Amniotic stem cell (primary cell): ENCODE measurements at places on chromosomes 4 and X.

DNA sequence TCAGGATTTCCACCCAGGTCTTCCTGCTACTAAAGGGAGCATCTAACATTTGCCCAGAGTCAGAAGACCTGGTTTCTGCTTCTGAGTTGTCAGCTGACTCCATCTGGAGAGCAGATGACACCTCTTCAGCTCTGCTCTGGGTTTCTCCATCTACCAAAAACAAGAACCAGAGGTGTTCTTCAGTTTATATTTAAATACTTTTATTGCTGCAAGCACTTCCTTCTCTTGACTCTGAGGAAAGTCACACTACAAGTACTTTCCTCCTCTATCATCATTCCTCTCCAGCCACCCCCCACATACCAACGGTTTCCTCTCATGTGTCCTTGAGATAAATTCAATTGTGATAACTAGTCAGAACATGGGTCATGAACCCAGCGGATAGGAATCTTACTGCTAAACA, 88.4 kb downstream of the PPP3CA start:
- DNase-seq, result no peak

DNA sequence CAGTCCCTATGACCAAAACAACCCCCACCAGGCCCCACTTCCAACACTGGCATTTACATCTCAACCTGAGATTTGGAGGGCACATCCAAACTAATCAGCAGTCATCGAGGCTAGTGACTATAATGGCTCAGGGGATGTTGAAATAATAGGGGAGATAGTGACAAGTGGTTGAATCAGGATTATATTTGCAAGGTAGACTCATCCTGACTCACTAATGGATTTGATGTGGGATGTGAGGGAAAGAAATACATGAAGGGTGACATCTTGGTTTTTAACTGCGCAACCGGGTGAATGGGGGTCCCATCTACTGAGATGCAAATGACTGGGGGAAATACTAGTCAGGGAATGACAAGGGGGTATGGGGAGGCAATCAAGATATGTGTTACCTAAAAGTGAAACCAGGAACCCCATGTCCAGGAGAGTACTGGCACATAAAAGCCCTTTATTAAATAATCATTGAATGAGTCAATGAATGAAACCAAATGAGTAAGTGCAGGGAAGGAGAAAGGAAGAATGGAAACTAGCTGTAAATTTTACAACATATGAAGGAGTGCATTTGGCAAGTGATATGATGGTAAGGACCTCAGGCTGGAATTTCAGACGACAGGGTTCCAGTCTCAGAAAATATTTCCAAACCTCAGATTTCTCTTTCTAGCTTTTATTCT, 78.3 kb downstream of the PARM1 start:
- DNase-seq, result no peak

DNA sequence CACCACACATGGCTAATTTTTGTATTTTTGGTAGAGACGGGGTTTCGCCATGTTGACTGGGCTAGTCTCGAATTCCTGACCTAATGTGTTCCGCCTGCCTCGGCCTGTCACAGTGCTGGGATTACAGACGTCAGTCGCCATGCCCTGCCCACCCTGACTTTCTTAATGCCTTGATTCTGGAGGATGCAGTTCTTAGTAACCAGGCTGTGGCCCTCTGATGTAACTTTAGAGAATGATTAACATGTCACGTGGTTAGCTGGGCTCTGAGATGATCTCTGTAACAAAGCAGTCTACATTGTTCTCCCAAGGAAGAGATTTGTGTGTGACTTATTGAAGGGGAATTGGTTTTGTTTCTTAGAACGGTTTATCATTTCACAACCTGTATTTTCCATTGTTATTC, 30.6 kb downstream of the ANK2 start:
- no peak for DNase-seq

DNA sequence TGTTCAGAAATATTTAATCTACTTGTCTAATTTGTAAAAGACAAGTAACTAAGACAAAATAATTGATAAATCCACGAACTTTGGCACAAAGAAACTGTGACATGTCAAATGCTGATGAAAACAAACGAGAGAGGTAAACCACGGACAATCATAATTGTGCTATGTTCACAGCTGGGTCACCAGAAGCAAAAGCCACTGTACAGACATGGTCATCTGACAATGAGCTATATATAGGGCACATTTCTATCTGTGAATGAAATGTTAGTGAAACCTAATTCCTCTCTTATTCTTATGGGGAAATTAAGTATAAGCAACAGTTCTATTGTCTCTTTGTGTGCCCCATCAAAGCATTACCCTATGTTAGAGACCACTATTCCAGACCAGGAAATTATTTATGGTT, 444.0 kb upstream of the TRAM1L1 start:
- DNase-seq, result no peak

DNA sequence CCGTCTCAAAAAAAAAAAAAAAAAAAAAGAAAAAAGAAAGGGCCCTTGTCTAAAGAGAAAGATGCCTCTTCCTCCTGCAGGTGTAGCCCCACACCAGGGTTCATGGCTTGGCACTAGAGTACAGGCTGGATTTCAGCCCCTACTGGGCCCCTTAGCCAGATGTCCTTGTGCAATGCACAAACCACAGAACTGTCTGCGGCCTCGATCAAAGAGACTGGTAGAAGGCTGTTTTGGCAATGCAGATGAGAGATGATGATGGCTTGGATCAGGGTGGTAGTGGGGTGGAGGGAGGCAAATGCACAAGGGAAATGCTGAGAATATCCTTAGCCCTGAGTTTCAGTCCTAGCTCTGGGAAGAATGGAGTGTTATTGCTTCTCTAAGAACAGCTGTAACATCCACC, 26.5 kb upstream of the TSR2 start:
- DNase-seq, result no peak

DNA sequence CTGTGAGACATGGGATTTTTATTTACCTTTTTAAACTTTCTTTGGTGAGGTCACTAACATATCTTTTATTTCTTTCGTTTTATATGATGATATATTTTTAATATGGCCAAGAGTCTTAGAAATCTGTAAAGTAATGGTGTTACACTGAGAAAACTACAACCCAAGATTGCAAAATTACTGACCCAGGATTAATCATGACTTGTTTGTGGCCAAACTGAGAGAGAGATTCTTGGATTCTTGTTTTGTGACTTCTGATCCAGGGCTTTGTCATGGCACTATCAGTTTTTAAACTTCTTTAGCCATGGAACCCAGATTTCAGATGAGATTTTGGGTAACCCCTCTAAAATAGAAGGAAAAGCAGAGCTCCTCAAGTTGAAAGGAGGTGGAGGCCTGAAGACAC, 42.0 kb downstream of the SGMS2 start:
- DNase-seq, result no peak

DNA sequence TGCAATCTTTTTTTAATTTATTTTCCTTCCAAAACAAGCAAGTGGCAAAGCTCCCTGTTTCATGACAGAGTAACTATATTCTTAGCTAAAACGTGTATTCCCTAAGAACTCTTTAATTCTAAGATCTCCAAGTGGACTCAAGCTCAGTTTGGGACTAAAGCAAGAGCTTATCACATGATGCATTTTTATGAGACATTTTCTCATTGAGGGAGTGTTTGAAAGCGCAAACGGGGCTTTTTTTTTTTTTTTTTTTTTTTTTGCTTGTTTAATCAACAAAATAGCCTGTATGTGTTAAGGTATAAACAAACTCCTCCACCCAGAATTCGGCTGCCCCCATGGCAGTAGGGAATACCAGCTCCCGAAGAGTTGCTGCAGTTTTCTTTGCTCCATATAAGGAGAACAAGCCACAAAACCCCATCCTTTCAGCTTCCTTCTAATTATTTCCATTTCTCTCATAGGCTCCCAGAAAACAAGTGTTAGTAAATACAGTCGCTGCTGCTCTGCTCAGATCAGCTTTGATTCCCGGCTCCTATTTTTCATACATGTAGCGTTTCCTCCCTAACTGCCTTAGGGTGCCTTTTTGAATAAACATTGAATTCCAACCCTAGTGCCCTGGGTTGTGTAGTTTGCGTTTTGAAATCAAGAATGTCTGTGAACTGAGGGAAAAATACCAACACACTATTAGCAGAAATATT, 669 bp upstream of the PPARGC1A start:
- DNase-seq, result no peak

DNA sequence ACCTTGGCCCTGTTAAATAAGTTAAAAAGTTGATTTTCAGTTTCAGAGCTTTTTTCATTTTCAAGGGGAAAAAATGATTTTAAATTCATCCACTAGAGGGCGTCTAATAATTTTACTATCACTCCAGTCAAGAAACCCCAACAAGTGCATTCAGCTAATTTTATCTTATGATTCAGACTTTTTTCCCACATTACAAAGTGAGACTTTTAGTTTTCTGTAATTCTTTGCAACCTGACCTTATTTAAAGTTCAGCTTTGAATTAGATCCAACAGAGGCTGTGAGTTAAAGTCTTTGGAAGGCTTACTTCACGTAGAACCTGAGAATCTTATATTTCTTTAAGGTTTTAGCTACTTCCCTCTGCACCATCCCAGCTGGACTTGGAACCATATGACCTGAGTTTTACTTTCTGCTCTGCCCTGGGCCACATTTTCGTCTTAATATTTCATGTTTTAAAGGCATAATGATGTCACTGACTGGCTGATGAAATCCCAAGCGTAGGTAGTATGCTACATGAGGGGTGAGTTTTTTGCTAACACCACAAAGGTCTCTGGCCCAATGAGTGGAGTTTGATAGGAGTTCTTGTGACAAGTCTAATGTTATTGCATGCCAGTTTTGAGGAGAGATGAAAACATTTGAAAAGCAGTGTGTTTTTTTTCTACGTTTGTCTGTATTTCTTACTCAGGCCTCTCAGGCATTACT, 7.2 kb downstream of the GNRHR start:
- peak; percentile 17 for DNase-seq

DNA sequence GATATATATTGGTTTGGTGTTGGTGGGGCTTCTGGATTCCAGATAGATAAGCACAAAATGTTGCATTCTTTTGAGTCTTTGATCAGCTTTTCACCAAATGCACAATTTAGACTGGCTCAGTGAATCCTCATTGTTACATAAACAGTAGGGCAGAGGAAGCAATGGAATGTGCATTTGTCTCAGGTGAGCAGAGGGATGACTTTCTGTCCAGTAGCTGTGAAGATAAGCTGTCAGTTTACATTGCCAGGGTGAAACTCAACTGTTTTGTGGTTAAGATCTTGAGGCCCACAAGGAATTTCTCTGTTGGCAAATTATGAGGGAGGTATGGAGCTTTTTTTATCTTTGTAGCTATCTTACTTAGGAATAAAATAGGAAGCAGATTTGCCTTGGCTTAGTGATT, 168.0 kb downstream of the GALNTL6 start:
- no peak for DNase-seq

GRCh38 chr4:168385142-168385490, 66.6 kb upstream of the DDX60 start:
- DNase-seq, result no peak

GRCh38 chrX:9164533-9165426, 130.9 kb upstream of the FAM9B start:
- no peak for DNase-seq

- no peak for DNase-seq
These were observed 8.8 kb downstream of the BBS7 start for GRCh38 chr4:121861426-121861825.

GRCh38 chr4:141102367-141102766, 30.9 kb downstream of the RNF150 start:
- no peak for DNase-seq

DNA sequence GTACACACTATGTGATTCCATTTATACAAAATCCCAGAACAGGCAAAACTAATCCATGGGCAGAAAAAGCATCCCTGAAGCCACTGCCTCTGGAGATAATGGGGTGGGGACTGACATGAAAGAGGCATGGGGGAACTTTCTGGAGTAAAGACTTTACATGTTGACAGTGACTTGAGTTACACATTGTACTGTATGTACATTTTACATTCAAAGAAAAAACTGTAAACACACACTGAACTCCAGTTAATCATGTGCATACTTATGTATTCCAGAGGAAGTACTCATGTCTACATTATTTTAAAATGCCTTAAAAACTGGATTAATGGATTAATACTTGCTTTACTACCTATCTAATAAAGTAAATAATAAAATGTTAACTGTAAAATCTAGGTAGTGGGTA, 21.6 kb downstream of the CENPU start:
- DNase-seq, result no peak

DNA sequence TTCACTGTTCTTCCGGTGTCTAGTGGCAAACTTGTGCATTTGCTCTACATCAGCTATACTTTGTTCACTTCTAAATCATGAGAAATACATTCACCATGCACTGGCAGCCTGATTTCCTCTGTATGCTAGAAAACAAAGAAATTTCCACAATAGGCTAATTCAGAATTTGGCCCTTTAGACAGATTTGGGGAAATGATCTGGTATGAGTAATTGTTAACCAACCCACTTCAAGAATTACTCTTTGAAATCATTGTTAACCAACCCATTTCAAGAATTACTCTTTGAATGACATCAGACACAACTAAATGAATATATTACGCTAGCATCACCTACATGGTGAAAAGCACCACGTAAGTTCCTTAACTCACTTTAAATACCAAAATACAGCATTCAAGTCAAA, 14.6 kb downstream of the APBB2 start:
- DNase-seq, result no peak

- no peak for DNase-seq
These were observed 28.2 kb downstream of the ODAPH start for GRCh38 chr4:75584067-75584466.
